Bronchial smooth muscle cell (primary cell): ENCODE measurements at places on chromosomes 4 and X. TPM values are rescaled to one million over a fixed set of nuclear protein-coding genes. Genes with fewer than 3 reads are reported as not detected.

Gene USP26
- not detected in 2 replicates for total RNA-seq

Gene LGI2
- under 0.01 TPM in 1 of 2 replicates, not detected in the other for total RNA-seq

Gene CLDN2
- not detected in 2 replicates for total RNA-seq

Gene AKAP4
- total RNA-seq = not detected in 2 replicates

Gene RNF212
- 0.09 and 0.32 TPM in 2 replicates for total RNA-seq

Gene RAB41
- total RNA-seq = not detected in 2 replicates

Gene TCP11X2
- not detected in 2 replicates for total RNA-seq

Gene CNGA2
- not detected in 2 replicates for total RNA-seq

Gene CTAG2
- total RNA-seq = not detected in 2 replicates

Gene PAGE4
- total RNA-seq = not detected in 2 replicates

Gene RBM46
- under 0.01 TPM in 1 of 2 replicates, not detected in the other for total RNA-seq

Gene IQCM
- total RNA-seq = 0.09 and 0.16 TPM in 2 replicates

Gene GTPBP6
- 37.5 and 44.9 TPM in 2 replicates for total RNA-seq

Gene SGMS2
- total RNA-seq = 26.9 and 38.9 TPM in 2 replicates

Gene PNMA5
- not detected in 2 replicates for total RNA-seq

Gene TCEAL6
- total RNA-seq = not detected in 2 replicates

Gene RS1
- total RNA-seq = not detected in 2 replicates
